ENCODE measurements at places on chromosomes 5 and 9.
A peak's percentile ranks its signal among the peaks of the same experiment; 100 is the strongest.

GRCh38 chr5:137753691-137754187 lies 424 bp downstream of the HNRNPA0 start:
- no peak for DNase-seq

GRCh38 chr9:134388289-134388808 lies 62.1 kb downstream of the RXRA start:
- no peak for DNase-seq

DNA sequence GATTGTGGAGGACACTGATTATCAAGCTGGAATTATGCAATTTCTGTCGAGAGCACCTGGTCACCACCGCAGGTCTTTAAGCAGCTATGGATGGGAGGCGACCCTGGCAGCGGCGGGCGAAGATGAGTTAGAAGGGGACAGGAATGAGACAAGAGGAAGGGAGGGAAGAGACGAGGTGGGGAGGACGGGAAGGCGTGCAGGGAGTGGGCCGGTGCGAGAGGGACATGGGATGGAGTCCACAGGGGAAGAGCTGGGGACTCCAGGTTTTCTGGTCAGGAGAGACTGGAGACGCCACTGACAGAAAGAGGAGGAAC lies 192.3 kb downstream of the MELK start:
- DNase-seq: no peak

DNA sequence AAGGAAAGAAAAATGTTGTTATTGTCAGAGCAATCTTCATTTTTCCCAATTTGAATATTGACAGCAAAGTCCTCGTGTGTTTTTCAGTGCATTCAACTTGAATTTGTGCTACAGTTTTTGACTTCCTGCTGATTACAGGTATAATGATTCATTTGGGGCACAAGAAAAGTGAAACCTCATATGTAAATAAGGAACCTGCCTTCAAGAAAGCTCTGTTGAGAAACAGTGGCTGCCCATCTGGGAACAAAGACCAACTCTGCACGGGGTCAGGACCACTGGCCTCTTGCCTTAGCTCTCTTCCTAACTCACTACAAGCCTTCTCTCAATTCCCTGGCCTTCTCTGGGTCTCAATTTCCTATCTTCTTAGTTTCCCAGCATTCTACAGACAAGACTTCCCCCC lies 21.0 kb downstream of the TIMD4 start:
- DNase-seq: no peak

DNA sequence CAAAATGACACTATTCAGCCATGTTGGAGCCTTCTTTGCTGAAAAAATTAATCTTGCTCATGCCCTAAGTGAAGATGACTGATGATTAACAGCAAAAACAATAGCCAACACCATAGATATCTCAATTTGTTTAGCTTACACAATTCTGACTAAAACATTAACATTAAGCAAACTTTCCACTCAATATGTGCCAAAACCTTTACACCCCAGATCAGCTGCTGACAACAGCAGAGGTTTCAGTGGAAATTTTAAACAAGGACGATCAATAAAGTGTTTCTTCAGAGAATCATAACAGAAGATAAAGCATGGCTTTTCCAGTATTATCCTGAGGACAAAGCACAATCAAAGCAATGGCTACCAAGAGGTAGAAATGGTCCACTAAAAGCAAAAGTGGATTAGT lies 254.4 kb upstream of the GRAMD2B start:
- no peak for DNase-seq

DNA sequence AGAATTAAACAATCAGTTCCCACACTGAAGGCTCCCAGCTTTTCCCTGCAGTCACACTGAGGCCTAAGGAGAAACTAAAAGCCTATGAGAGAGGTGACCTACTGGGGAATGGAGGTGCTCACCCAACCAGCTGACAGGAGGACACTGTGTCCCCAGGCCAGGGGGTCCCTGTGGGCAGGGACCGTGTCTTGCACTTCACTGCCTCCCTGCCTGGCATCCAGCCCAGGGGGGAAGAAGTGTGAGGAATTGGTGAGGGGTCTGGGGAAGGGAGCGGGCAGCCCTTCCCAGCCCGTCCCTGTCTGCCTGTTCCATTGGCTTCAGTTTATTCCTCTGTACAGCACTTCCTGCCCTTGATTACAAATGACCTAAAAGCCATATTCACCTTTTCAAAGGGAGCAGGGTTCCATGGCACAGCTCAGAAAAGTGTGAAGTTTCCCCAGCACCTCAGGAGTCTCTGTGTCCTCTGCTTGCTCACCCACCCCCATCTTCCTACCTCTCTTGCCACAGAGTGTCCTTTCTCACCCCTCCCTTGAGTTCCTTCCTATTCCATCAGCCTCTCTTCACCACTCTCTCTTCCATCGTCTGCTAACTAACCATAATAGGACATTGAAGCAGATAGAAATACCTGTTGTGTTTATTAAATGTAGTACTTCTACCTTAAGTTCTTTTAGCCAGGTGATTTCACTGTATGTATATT lies 12.9 kb downstream of the OTULINL start:
- no peak for DNase-seq

GRCh38 chr5:79886925-79887655 lies 104.0 kb downstream of the MTX3 start:
- DNase-seq: no peak

DNA sequence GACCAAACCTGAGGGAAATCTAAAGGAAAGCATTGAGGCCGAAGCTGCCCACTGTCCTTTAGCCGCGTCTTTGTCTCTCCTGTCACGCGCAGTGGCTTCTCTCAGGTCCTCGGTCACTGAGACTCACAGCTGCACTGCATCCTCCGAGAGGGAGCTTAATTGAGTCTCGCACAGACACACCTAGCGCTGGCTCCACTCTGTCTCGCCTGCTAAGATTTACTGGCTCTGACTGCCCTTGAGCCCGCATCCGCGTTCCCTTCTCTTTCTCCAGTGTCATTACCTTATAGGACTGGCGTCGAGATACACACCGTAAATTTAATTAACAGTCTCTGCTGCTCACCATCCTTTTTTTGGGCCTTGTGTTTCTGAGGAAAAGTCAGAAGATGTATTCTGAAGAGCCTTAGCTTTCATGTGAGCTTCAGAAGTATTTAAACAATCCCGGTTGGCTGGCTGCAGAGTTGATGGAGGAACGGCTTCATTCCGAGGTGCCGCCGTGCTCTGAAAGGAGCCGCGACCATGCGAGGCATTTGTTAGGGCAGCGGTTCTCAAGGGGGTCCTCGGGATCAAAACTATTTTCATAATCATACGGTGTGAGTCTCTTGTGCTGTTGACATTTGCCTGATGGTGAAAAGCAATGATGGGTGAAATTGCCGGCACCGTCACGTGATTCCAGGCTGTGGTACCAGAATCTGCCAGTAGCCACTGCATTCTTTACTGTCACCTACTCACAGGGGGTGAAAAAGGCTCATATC lies 58.3 kb downstream of the GPR107 start:
- no peak for DNase-seq

DNA sequence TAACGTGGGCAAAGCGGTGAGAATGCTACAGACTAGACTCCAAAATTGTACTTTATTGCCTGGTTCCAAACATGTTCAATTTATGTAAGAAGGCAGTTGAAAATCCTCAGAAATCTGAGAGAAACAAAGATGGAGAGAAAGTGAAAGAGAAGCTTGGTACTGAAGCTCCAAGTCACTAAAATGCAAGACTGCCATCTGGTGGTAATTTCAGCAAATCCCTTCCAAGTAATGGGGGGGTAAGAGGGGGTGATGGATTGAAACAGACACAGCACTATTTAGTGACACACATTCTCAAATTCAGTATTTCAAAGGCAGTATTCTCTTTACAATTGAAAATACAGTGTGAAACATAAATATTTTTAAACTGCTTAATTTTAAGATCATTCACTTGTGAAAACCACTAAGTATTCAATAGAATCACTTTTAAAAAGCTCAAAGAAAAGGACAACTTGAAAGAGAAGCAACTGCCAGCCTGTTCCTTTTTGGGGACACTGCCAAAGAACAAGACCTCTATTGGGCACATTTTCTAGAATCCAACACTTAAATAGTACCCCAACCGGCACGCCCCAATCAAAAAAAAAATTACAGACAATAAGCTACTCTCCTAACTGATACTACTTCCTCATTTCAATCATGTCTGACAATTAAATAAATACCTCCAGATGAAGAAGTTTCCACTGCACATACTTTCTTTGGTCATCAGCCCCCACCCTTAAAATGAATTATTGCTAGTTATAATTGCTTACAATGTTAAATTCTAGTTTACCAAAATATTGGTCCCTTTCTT lies 131.5 kb downstream of the AGTPBP1 start:
- peak; percentile 66 for DNase-seq

DNA sequence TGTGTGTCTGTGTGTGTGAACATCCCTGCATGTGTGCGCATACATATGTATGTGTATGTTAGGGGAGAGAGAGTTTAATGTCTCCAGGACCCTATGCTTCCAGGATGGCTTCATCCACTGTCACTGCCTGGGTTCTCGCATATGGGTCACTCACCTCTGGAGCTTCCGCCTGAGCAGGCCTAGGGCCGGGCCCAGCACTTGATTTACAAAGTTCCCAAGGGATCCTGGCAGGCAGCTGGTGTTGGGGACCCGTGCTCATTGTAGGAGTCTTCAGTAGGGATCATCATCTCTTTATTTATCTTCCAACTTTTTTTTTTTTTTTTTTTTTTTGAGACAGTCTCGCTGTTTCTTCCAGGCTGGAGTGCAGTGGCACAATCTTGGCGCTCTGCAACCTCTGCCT lies 13.0 kb downstream of the TBC1D13 start:
- no peak for DNase-seq

GRCh38 chr5:172640822-172641358 lies at the start of gene NEURL1B:
TSS of gene NEURL1B (plus strand) at chr5:172641263. CDS start at chr5:172641407, 144 bp downstream.
- DNase-seq: peak; percentile 19

DNA sequence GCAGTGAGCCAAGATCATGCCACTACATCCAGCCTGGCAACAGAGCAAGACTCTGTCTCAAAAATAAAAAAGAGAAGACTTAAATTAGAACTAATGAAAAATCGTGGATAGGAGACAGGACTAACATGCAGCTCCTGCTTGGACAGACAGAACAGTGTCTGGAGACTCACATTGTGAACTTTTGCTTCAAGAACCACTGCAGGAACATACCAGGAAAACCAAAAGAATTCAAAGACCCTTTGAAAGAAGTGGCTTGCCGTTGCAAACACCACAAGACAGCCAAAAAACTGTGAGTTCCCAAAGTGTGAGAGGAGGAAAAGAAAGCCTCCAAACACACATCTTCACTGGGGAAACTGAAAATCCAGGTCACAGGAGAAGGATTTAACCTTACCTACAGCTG lies 48.8 kb upstream of the SNAPC3 start:
- no peak for DNase-seq

DNA sequence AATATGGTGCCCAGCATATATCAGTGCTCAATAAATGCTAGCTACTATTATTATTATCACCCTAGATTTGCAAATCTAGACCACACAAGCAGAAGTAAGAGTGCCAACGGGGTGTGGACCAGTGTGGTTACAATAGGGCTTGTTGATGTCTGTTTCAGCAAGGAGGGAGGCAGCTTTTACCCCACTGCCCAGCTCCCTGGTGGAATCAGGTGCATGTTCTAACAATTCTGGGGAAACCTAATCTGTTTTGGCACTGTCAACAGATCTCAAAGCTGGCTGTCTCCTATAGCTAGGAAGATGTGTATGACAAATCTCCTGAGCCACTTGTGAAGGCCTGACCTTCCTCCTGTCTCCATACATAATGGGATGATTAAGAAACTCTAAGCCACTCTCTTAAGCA lies 5.7 kb downstream of the TGFBI start:
- no peak for DNase-seq

- no peak for DNase-seq
These were observed 7.0 kb downstream of the TEX48 start for GRCh38 chr9:114674798-114675540.

DNA sequence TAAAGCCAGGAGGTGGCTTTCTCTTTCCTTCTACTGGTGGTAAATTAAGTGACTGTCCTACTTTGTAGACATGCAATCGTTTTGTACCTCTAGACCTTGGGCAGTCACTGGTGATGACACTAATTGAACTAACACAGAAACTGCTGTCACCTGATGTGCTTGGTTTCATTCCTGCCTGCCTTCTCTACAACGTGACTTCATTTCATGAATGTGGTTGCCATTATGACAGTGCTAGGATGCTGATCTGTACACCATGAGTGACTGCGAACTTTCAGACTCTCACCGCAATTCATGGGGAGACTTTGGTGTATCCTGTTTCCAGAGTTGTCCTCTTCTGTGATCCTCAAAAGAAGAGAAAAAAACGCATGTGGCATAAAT lies 47.5 kb downstream of the UBE2QL1 start:
- DNase-seq: no peak

DNA sequence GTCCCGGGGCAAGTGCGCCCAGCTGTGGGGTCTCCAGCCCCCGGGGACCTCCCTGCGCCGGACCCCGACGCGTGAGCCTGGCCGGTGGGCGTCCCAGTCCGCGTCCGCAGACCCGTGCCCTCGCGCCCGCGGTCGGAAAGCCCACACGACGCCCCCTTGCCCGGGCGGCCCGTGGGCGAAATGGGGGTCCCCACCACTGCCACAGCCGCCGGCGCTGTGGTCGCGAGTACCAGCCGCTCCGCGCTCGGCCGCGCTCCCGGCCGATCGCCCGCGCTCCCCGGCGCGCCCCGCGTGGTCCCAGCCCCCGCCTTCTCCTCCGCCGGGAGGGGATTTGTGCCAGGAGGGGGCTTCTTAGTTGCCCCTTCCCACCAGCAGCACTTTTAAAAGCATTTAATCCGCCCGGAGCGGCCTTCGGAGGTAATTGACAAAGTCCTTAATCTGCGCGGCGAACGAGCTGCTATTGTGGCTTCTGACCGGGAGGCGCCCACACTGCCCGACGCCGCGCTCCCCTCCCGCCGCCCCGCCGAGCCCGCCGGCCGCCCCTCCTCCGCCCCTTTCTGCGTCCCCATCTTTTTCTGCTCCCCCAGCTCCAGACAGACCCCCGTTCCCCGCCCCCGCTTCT lies 469 bp upstream of the FIBCD1 start:
- no peak for DNase-seq

- DNase-seq: no peak
These were observed 13.1 kb downstream of the ARHGEF37 start for GRCh38 chr5:149594206-149594895.

DNA sequence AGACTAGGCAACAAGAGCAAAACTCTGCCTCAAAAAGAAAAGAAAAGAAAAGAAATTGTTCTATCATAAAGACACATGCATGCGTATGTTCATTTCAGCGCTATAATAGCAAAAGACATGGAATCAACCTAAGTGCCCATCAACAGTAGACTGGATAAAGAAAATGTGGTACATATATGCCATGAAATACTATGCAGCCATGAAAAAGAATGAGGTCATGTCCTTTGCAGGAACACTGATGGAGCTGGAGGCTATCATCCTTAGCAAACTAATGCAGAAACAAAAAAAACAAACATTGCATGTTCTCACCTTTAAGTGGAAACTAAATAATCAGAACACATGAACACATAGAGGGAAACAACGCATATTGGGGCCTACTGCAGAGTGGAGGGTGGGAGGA lies 6.3 kb upstream of the ZNF883 start:
- DNase-seq: no peak

Measured in amniotic stem cell (primary cell).